ENCODE measurements at places on chromosomes 13 and 19. TPM values are rescaled to one million over a fixed set of nuclear protein-coding genes. Genes with fewer than 3 reads are reported as not detected.

Gene FCAR
- polyA plus RNA-seq, result 0.29 TPM

- no peak for DNase-seq
These were observed 1.5 kb downstream of the ILF3 start for GRCh38 chr19:10655457-10656312.

DNA sequence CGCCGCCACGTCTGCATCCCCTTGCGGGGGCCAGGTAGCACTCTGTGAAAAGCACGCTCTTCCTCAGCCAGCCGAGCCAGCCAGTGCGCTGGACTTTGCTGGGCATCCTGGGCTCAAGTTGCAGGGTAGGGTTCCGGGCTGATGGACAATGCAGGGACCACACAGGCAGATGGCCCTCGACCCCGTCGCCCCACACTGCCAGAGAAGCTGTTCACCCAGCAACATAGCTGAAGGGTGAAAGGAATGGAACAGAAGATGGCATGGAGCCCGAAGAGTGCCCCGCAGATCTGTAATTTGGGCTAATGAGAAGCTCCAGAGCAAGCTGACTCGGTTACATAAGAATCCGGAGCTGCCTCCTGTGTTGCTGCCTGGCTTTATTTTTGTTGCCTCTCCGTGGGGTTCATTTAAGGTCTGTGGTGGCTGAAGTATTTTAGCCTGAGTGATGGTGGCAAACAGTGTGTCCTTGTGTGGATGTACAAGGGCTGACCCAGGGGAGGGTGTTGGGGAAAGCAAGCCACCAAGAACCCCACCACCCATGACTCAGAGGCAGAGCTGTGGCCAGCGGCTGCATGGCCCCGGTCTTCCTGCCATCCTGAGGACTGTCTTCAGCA lies 105.8 kb downstream of the SOX1 start:
- no peak for DNase-seq

- DNase-seq, result no peak
These were observed 5.3 kb upstream of the CNMD start for GRCh38 chr13:52744842-52745375.

DNA sequence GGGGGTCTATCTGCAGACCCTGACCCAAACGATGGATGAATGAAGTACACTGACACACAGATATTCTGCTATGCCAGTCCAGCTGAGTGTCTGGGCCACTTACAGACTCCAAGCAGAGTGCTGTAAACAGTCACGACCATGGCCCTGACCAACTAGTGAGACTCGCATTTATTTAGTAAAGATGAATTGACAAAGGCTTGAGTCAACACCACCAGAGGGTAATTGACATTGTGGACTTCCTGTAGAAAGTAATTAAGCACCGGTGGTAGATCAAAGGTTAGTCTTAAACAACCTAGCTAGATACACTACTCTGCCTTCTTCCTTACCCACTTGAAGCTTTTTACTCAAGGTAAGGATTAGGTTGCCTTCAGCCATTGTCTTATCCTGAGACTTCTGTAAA lies 63.4 kb upstream of the KPNA3 start:
- DNase-seq, result no peak

GRCh38 chr19:33689138-33689746 lies 67.5 kb downstream of the CHST8 start:
- DNase-seq, result no peak

GRCh38 chr13:76271728-76272232 lies 614.4 kb downstream of the KCTD12 start:
- DNase-seq, result no peak

Gene METTL21C
- 0.23 TPM for polyA plus RNA-seq

DNA sequence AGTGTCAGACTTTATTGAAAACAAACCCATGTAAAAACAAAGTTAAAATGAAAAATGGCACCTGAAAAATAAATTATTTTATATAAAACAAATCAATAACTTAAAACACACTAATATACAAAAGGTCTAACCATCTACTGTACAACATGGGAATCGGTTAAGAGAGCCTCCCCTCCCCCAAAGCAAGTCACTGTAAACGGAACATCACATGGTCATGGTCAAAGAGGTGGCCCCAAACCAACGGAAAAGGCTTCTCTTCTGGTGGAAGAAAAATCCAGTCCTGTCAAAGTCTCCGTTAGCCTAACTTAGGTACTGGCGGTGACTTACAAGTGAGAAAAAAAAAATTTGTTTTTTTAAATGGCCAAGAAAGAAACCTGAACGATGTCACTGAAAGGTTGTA lies 15.7 kb upstream of the TIMM44 start:
- no peak for DNase-seq

Gene JUND
- polyA plus RNA-seq, result 73.7 TPM

Gene RBM42
- 93.3 TPM for polyA plus RNA-seq

Data from renal pelvis (tissue), 12 donors.